ENCODE measurements at places on chromosomes 5 and 9.

DNA sequence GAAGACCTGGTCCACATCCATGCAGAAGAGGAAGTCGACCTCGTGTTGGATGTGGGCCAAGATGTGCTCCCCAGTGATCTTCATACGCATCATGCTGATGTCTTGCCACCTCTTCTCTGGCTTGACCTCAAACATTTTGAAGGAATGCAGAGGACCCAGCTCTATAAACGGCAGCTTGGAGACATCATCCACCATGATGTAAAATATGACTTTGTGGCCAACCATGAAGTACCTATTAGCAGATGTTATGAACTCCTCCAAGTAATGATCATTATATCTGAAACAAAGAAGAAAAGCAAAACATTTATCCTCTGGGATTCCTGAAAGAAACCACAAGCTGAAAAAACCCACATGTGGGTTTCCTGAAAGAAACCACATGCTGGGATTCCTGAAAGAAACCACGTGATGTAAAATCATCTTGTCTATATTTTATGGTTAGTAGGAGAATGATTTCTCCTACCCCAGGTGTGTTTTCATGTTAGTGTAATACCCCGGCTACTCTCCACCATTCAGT is 52.3 kb downstream of the GGTA1 start:
- DNase-seq: no peak

DNA sequence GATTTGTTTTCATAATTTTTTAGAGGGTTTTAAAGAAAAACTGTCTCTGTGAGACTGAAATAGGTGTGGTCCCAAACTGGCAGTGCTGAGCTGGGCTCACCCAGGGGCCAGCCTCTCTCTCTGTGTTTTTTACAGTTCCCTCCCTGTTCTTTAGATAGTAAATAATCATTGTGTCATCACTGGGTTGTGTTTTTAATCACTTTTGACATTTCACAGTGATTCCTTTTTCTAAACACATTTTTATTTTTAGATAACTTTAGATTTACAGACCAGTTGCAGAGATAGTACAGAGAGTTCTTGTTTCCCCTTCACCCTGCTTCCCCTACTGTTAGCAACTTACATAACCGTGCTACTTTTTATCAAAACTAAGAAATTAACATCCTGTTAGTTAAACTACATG is 44.4 kb downstream of the MAP1B start:
- DNase-seq: no peak

DNA sequence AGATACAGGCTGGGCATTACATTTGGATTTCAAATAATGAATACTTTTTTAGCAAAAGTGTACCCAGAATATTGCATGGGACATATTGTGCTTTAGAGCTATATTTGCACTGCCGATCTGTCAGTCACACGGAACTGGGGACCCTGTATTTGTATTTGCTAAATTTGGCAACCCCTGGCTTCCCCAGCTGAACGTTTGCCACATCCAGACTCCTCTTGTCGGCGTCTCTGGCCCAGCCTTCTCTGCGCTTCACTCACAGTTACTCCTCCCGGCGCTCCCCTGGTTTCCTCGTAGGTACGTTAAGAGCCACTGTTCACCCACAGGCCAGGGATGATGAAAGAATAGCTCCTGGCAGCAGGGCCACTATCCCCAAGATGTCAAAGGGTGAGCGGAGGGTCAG is 58.7 kb downstream of the NSUN2 start:
- DNase-seq: no peak

GRCh38 chr5:40489421-40489820 is 190.3 kb upstream of the PTGER4 start:
- no peak for DNase-seq

GRCh38 chr5:130705368-130705767 is 459.7 kb downstream of the HINT1 start:
- no peak for DNase-seq

GRCh38 chr9:130140706-130141105 is 31.5 kb upstream of the NCS1 start:
- no peak for DNase-seq

DNA sequence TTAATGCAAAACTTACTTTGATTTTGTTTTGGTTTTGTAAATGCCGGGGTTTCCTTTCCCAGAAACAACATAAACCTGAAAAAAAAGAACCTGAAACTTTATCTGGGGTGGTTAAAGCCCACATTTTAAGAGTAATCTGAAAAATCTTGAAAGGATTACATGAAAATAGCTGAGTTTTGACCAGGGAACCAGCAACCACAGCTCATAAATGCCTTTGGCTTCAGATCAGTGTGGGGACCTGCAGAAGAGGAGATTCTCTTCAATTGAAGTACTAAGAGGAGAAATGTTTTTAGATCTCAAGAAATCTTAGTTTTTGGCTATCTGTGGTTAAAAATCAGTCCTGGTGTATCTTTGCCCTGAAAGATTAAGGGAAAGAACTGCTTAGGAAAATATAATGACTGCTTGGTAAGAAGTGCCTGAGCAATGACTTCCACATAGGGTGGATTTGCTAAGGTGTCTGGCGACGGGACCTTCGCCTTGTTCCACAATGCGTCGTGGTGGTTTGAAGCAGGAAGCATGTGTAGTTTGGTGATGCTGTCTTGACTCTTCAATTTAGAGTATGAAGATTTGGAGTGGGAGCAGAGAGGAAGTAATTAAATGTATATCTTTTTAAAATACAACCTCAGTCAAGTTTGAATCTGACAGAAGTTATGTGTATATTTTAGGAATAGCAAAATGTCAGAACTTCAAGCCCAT is 186.5 kb downstream of the MAN2A1 start:
- no peak for DNase-seq

- no peak for DNase-seq
Observed at GRCh38 chr5:100623719-100624118, 88.5 kb downstream of the FAM174A start.

DNA sequence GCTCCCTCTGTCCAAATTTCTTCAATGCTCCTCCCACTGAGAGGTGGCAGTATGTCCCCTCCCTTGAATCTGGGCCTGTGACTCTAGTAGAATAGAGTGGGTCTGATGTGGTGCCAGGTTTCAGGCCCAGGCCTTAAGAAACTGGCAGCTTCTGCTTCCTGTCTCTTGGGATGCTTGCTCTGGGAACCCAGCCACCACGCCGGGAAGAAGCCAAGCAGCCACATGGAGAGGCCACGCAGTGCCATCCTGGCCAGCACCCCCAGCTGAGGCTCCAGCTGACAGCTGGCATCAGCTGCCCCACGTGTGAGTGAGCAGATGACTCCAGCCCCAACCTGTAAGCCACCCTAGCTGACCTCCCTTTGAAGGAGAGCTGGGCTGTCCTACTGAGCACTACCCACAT is 7.3 kb upstream of the TSPAN17 start:
- no peak for DNase-seq

DNA sequence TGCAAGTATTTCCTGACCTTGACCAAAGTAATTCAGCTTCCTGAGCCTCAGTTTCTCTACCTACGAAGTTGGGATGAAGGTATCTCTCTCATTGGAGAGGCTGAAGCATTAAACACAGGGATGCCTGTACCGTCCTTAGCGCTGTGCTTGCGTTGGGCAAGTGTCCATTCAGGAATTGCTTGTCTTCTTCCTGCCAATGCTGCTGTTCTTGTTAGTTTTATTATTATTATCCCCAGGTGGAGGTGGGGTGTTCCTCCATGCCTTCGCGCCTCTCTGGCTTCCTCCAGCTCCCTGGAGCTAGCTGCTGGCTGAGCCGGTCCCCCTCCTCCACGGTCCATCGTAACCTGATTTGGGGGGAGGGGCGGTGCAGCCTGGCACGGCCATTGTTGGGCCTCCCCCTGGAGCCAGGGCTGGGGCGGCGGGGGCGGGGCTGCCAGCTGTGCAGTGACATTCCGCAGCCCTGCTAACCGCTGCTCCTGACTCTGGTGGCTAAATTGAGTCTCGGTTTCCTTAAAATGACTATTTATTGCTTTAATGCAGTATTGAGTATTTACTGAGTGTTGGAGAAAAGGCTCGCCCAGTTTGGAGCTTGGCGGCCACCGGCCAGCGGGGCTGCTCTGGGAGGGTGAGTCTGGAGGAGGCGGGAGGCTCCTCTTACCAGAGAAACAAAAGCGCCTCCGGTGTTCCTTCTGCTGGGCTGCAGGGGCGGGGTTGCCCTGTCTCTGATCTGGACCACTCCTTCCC is 51.3 kb downstream of the LMX1B start:
- no peak for DNase-seq

- no peak for DNase-seq
Observed at GRCh38 chr9:91647371-91647770, 223.7 kb upstream of the NFIL3 start.

DNA sequence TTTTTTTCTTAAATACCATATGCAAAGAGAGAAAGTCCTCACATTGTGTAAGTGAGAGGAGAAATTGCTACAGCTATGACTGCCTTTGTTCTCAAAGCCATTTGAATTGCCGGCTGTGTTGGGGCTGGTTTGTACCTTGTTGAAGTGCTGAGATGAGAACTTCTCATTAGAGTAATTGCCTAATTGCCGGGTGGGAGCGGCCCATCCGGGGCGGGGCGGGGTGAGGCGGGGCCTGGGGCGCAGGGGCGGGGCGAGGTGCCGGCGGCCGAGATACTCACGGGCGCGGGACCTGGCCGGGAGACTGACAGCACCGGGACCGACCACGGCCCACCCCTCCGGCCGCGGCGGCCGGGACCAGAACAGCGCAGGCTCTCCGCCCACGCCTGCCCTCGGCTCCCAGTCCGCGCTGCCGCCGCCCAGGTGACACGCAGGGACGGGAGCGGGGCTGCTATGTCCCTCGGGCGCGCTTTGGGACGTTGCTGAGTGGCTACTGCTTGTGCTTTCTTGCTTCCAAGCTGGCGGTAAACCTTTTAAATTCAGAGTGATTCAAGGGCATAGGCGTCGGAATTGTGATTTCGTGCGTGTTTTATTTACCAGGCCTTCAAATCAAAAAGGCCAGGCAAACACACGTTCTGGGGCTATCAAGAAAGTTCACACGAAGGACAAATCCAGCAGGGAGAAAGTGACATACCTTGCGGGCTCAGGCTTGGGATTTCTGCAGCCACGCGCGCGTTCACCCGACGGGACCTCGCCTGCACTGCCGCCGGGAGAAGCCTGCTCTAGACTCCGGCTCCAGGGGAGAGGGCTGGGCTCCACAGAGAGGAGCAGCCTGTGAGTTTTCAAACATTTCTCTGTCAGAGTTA is 269.1 kb downstream of the FANCC start:
- DNase-seq: peak; percentile 80

GRCh38 chr5:112579599-112580170 is 158.0 kb upstream of the APC start:
- no peak for DNase-seq

All from sciatic nerve (tissue), 2 donors.